NCI-H2171 treated with DMSO at 0.1 percent for 48 hours (cell line): ENCODE measurements at places on chromosomes 3 and 15.

DNA sequence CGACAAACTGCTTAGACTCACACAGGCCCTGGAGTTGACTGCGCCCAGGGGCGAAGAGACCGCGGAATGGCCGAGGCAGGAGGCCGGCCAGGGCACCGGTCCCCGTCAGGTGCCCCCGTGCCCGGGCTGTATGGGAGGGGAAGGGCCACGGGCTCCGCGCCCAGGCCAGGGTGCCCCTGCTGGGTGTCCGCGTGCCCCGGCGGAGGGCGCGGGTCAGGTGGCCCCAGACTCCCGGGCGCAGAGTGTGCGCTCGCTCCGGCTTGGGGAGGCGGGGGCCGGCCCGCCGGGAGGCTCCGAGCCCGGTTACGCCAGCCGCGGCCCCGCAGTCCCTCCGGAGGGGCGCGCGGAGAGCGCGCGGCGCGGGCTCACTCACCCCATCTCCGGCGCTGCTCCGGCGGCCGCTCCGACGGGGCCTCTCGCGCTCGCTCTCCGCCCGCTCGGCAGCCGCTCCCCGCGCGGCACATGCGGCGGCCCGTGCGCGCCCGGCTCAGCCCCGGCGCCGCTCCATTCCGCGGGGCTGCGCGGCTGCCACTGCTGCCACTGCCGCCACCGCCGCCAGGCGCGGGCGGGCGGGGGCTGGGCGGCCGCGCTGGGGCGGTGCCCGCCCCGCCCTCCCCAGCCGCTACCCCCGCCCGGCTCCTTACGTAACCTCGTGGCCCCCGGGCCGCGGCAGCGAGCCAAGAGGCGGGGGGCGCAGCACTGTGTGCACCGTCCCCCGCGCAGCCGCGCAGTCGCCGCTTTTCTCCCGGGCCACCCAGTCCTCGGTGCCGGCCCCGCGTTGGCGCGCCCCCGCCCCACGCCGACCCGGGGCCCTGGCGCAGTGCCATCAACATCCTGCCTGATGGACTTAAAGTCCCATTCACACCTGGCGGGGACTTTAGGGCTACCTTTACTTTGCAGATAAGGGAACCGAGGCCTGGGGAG is at the start of gene HOMER2:
HOMER2 (minus strand) TSS at position 563 of the 924 bp plus-strand sequence; CDS start at position 378, 185 bp downstream.
- DNase-seq: peak; percentile 52

DNA sequence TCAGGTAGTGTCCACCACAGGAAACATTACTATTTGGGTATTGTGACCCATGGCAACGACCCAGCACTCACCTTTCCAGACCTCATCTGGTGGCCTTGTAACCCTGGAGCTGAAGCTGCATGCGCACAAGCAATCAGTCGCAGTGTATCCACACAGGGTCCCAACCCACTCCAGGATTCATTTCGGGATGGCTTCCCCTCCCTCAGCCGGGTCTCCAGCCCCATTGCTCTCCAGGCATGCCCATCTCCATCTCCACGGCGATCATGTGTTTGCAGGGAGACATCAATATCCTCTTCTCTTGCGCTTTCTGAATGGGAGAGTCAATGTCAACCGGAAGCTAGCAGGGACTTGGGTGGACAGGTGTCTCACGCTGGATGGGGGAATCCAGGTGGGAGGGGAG is 35.2 kb downstream of the GOLGA6L2 start:
- no peak for DNase-seq

DNA sequence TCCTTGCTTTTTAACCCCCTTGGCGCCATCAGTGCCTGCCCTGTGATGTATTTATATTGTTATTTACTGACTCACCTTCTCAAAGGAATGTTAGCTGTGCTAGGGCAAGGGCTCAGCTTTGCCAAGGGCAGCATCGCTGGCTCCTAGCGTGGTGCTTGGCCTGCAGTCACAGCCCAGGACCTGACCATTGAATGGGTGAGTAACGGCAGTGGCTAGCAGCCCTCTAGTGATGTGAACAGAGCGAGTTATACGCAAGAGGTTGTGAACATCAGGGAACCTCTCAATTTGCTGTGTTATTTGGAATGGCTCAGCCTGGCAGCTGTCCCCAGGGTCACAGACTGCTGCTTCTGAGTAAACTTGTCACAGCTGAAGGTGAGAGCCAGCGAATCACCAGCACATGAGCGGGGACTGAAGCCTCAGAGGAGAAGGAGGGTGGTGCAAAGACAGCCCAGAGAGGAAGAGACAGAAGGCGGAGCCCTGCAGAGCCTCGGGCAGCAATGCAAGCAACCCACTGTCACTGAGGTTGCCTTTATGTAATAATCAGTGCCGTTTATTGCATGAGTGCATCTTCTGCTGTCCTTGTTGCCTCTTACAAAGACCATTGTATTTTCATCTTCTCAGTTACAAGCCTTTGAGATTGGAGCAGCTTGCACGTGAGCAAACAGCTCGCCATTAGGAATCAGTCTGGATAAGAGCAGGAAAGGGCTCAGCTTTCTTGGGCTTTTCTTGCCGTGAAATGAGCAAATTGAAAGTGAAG is 158.3 kb downstream of the SLCO3A1 start:
- DNase-seq: peak; percentile 87

DNA sequence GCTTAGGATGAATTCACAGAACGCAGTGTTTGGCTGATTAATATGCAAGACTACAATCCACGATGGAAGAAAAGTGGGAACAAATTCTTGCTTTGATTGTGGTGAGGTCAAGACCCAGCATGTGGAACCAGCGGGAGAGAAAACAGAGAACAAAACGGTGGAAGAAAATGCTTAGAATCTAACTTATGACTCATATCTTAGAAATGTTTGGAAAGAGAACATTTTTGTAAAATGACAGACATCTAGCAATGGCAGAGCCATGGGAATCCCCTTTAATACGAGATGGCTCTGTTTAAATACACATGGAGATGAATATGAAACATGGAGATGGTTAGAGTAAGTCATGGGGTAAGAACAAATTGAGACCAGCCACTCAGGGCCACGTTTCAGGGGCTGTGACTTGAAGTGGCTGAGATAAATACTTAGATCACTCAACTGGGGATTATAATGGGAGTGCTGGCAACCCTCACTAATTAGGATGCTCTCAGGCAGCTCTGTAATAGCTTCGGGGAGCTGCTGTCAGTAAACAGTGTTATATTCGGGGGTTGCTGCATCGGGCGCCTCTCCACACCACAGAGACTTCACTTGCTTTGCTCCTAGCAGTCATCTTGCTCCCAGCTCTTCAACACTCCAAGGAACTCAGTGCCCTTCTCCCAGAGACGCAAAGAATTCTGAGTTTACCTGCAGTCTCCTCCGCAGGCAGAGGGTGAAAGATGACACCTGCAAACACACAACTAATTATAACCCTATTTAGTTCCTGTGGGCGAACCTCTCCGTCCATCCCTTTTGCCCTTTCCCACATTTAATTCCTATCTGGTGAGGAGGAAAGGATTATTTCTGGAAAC is 68.0 kb upstream of the ONECUT1 start:
- DNase-seq: no peak

- DNase-seq: no peak
Observed at GRCh38 chr3:188523291-188523690, 369.3 kb downstream of the LPP start.

DNA sequence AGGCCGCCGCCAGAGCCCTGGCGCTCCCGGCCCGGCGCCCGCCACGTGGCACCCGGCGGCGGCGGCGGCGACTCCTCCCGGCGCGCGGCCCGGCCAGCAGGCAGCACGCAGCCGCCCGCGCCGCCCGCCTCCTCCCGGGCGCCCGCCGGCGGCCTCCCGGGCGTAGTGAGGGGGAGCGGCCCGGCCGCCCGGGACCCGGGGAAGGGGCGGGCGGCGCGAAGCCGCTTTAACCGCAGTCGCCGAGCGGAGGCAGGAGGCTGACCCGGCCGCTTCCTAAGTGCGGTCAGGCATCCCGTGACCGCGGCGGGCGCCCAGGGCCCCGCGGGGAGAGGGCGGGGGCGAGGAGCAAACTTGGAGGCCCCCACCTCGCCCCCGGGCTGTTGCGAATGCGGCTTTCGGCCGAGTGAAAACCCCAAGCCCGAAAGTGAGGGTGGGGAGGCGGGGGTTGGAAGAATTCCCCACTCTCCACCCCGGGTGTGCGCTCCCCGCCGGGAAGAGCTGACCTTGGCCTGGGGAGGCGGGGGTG is 1.7 kb upstream of the HES1 start:
- DNase-seq: peak; percentile 50

- DNase-seq: no peak
Observed at GRCh38 chr3:132435911-132436425, 18.7 kb downstream of the DNAJC13 start.

- DNase-seq: no peak
Observed at GRCh38 chr3:50445919-50446318, 57.5 kb downstream of the CACNA2D2 start.

GRCh38 chr15:80923668-80924067 is 66.0 kb downstream of the MESD start:
- DNase-seq: no peak

GRCh38 chr3:183288117-183288516 is 35.1 kb downstream of the B3GNT5 start:
- DNase-seq: no peak

DNA sequence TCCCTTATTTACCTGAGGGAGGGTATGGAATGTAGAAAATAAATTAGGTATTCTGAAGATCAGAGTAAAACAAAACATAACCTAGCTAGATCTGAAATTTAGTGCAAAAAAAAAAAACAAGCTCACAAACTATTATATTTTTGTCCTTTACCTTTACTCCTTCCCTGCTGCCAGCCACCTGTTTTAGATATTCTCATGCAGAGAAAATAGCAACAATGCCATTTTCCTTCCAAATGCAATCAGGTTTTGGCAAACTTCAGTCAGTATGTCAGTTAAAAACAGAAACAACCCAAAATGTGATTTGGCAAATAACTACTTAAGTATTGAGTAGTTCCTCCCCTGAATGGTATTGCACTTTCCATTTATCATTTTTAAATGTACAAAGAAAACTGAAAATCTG is 35.8 kb downstream of the PEAK1 start:
- DNase-seq: no peak

- DNase-seq: peak; percentile 69
Observed at GRCh38 chr3:185176750-185177359, 24.0 kb upstream of the C3orf70 start.

DNA sequence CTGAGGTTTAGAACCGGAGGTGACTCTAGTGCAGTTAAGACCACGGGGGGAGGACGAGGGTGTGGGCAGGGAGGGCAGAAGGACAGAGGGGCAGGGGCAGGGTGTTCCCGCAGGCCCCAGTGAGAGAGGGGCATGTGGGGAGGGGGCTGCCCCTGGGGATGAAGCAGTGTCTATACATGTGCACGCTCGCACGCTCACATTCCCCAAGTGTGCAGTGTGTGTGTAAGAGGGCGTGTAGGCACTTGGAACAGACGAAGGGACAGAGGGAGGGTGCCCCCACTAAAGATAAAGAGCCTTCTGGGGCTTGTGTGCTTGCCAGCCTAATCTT is 69.5 kb upstream of the MEF2A start:
- no peak for DNase-seq

GRCh38 chr15:44188795-44189194 is 6.3 kb downstream of the FRMD5 start:
- DNase-seq: no peak
